ENCODE measurements at places on chromosomes 5 and 9. TPM values are rescaled to one million over a fixed set of nuclear protein-coding genes. Genes with fewer than 3 reads are reported as not detected.

DNA sequence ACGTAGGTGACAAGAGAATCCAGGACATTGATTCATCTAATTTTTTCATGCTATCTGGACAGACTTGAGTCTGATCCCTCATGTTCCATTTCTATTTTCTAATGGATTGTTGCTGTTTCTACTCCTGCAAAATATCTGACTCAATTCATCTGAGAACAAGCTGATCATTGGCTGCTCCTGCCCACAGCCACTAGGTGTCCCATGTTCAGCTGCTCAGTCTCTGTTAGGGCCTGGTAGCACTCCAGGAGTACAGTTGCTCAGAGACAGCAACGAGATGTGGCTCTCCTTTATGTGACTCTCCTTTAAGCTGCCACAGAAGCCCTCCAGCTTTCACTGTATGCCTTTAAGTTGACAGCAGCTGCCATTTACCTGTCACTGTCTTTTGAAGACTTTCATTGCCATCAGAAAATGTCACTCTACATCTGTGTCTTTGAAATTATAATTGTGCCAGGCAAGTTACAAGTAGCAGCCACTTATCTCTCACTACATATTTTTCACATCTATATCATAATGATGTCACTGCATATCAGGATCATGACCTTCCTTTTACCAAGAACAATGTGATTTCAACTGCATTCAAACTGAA, 1944.2 kb upstream of the NUDT12 start:
- no peak overlapping the region for H3K27ac ChIP-seq
- no peak for DNase-seq
- no peaks in the 10 kb centered on the region for H3K27me3 ChIP-seq

DNA sequence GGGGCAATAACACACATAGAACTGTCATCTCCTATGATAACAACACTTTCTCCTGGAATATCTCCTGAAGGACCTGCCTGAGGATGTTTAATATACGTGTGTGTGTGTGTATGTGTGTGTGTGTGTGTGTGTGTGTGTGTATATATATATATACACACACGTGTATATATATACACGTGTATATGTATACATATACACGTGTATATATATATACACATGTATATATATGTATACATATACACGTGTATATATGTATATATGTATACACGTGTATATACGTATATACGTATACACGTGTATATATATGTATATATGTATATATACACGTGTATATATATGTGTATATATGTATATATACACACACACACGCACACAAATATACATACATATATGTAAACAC, 27.5 kb downstream of the CDH18 start:
- no peak overlapping the region for H3K27ac ChIP-seq
- H3K4me3 ChIP-seq, result no peak overlapping the region

DNA sequence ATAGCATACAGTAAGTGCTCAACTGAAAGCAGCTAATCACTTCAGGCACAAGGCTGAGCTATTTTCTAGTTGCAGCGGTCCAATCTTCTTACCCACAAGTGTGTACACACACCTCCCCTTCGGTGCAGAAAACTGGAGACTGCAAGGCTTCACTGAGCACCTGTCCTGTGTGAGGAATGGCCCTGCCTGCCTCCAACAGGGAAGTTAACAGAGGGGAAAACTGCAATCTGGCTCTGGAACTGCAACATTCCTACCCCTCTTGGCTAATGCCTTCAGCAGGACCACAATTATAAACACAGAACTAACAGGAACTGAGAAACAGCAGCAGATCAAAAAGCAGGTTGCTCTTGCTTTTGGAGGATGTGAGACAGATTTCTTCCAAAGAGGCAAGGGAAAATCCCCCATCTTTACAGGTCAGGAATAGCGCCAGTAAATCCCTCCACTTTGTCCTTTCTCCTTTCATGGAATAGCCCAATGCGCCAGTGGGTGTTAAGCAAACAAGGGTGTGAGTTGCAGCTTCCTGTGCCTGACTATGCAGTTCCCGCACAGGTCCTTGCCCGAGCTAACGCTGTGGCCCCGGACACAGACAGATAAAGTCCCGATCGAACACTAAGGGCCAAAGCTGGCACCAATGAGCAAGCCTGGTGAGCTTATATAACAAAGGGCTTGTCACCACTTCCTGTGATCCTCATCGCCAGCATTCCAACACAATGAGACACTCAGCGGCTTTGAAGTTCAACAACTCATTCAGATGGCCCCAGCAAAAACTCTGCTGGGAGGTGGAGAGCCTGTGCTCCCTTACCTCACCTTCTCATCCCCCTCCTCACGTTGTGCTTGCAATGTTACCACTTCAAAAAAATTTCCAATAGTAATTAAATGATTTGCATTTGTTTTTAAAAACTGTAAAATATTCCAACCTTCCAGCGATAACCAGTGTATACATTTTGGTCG, 21.5 kb downstream of the SHB start:
- peaks cover 6% of the 10 kb centered on the region for H3K4me1 ChIP-seq
- H3K36me3 ChIP-seq, result no peaks in the 10 kb centered on the region
- no peak overlapping the region for H3K4me3 ChIP-seq
- H3K27ac ChIP-seq, result no peak overlapping the region
- no peak for DNase-seq

GRCh38 chr9:70587201-70587600, 172.7 kb upstream of the KLF9 start:
- peaks cover 3% of the 10 kb centered on the region for H3K36me3 ChIP-seq
- H3K27ac ChIP-seq, result no peak overlapping the region
- no peaks in the 10 kb centered on the region for H3K27me3 ChIP-seq
- no peak for DNase-seq

GRCh38 chr5:158563760-158564390, 535.8 kb downstream of the EBF1 start:
- H3K4me3 ChIP-seq, result no peak overlapping the region
- H3K27ac ChIP-seq, result no peak overlapping the region
- peaks cover 3% of the 10 kb centered on the region for H3K27me3 ChIP-seq
- no peak for DNase-seq

GRCh38 chr5:109143031-109143430, 266.7 kb downstream of the PJA2 start:
- no peaks in the 10 kb centered on the region for H3K27me3 ChIP-seq
- no peak for DNase-seq
- no peaks in the 10 kb centered on the region for H3K4me1 ChIP-seq
- H3K4me3 ChIP-seq, result no peak overlapping the region
- H3K36me3 ChIP-seq, result peaks cover 2% of the 10 kb centered on the region

- no peaks in the 10 kb centered on the region for H3K36me3 ChIP-seq
- no peak overlapping the region for H3K27ac ChIP-seq
- no peaks in the 10 kb centered on the region for H3K4me1 ChIP-seq
Observed at GRCh38 chr5:29161399-29162291, 2031.8 kb upstream of the CDH6 start.

Gene MEIKIN
- total RNA-seq, result 0.55 TPM

DNA sequence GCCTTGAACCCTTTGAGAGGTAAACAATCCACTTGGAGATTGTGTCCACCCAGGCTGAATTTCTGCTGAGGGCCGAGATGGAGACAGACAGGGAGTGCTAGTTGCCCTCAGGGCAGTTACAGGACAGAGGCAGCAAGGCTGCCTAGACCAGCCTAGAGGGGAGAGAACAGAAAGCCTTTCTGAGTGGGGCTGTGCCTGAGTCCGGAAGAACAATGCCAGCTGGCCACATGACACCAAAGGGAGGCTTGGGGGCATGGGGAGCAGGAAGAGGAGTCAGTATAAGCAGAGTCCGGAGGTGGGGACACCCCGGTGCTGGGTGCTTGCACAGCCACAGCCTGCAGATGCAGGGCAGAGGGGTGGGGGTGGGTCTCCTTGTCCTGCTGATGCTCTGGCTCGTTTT, 145.7 kb downstream of the CFAP90 start:
- no peak for DNase-seq
- no peak overlapping the region for H3K4me3 ChIP-seq
- H3K27me3 ChIP-seq, result no peaks in the 10 kb centered on the region

- no peak for DNase-seq
- peaks cover 13% of the 10 kb centered on the region for H3K27me3 ChIP-seq
- no peaks in the 10 kb centered on the region for H3K36me3 ChIP-seq
- H3K27ac ChIP-seq, result no peak overlapping the region
Observed at GRCh38 chr9:34555500-34555899, 32.7 kb upstream of the ENHO start.

- H3K27ac ChIP-seq, result peak overlapping the region; percentile 28
- H3K4me1 ChIP-seq, result peaks cover 56% of the 10 kb centered on the region
- peaks cover 3% of the 10 kb centered on the region for H3K36me3 ChIP-seq
- no peak for DNase-seq
- H3K27me3 ChIP-seq, result peaks cover 6% of the 10 kb centered on the region
Observed at GRCh38 chr9:88307136-88307535, 81.1 kb upstream of the SPIN1 start.

DNA sequence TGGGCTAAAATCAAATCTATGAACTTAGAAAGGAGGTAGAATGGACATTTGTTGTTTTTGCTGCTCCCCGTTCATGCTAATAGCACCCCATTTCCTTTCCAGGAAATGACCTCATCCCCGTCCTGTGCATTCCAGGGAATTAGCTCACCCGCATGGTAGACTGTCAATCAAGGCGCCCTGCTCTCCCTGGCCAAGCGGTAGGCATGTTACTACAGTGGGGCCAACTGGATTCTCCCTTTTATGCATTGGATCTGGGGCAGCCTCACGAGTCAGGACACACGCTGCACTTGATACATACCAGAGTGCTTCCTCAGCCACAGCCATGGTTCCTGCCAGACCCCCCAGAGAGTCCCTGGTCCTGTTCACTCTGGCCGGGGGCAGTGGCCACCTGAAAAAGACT, 111.0 kb upstream of the PTCH1 start:
- peaks cover 8% of the 10 kb centered on the region for H3K27me3 ChIP-seq
- peaks cover 10% of the 10 kb centered on the region for H3K4me1 ChIP-seq
- H3K27ac ChIP-seq, result no peak overlapping the region
- DNase-seq, result no peak

Gene TMEM174
- total RNA-seq, result not detected

DNA sequence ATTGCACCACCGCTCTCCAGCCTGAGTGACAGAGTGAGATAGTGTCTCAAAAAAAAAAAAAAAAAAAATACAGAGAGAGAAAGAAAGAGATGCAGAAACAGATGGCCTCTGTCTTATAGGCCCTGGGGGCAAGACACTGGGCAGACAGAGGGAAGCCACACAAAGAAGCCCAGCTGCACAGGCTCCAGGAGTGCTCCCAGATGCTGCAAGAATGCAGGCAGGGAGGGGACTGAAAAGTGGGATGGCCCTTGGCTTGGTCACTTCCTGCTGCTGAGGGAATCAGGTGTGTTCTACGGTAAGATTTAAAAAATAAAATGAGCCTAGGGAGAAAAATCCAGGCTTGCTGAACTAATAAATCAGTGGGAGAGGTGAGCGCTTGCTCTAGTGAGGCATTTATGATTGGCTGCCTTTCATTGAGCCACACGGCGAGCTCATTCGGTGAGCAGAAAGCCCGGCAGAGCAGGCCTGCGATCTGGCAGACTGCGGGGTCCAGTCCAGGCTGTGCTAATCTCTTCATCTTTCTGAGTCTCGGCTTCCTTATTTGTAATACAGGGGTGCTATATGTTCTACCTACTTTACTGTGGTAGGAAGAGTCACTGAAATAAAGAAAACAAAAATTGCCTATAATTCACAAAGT, 80.6 kb downstream of the RAD23B start:
- no peaks in the 10 kb centered on the region for H3K4me1 ChIP-seq
- no peaks in the 10 kb centered on the region for H3K36me3 ChIP-seq
- H3K27ac ChIP-seq, result no peak overlapping the region
- DNase-seq, result no peak
- H3K4me3 ChIP-seq, result no peak overlapping the region

Gene PCDHA6
- not detected for total RNA-seq

- no peaks in the 10 kb centered on the region for H3K36me3 ChIP-seq
- H3K4me1 ChIP-seq, result peaks cover 9% of the 10 kb centered on the region
- H3K27me3 ChIP-seq, result peaks cover 11% of the 10 kb centered on the region
- H3K4me3 ChIP-seq, result no peak overlapping the region
- DNase-seq, result no peak
- H3K27ac ChIP-seq, result no peak overlapping the region
Observed at GRCh38 chr5:77262697-77263096, 52.2 kb downstream of the PDE8B start.

DNA sequence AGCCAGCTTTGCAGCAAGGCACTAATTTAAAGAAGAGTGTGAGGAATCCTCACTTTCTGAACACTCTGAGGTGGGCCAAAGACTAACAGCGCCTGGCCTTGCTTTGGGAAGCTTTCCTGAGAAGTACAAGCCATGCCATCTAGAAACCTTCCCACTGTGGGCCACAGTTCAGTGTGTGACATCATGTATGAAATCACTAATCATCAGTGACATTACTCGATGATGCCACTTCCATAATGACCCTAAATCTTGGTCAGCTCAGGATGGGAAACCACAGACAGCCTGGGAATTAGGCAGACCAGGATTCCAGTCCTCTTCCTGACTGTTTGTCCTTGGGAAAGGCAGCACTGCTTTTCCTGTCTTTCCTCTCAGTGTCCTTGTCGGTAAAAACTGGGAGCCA, 54.2 kb upstream of the HSPA9 start:
- H3K4me3 ChIP-seq, result no peak overlapping the region
- peaks cover 51% of the 10 kb centered on the region for H3K27me3 ChIP-seq
- no peak for DNase-seq

Gene SCGB3A1
- 7.1 TPM for total RNA-seq

DNA sequence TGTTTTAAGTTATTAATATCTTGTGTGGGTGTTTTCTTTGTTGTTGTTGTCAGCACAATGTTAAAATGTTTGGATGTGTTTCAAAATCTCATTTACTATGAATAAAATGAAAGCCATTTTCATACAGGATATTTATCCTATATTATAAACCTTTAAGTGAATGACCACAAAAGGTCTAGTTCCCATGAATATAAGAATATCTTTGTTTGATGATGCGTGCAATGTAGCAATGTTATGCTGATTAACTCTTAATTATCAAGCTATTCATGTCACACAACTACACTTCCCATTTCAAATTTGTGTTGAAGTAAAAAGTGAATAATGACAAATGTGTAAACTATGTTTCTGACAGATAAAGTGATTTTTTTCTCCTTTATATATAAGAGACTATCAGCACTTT, 59.8 kb downstream of the MEF2C start:
- H3K27me3 ChIP-seq, result peaks cover 14% of the 10 kb centered on the region
- peaks cover 17% of the 10 kb centered on the region for H3K4me1 ChIP-seq
- DNase-seq, result no peak
- no peak overlapping the region for H3K4me3 ChIP-seq
- no peak overlapping the region for H3K27ac ChIP-seq

Data from activated naive CD8-positive, alpha-beta T cell treated with anti-CD3 and anti-CD28 coated beads, Interleukin-2, amount 10 ng/mL, durations not matched to agents 7 days and 5 days (primary cell).